ENCODE measurements at places on chromosomes 7 and 10. TPM values are rescaled to one million over a fixed set of nuclear protein-coding genes. Genes with fewer than 3 reads are reported as not detected.
A peak's percentile ranks its signal among the peaks of the same experiment; 100 is the strongest.

DNA sequence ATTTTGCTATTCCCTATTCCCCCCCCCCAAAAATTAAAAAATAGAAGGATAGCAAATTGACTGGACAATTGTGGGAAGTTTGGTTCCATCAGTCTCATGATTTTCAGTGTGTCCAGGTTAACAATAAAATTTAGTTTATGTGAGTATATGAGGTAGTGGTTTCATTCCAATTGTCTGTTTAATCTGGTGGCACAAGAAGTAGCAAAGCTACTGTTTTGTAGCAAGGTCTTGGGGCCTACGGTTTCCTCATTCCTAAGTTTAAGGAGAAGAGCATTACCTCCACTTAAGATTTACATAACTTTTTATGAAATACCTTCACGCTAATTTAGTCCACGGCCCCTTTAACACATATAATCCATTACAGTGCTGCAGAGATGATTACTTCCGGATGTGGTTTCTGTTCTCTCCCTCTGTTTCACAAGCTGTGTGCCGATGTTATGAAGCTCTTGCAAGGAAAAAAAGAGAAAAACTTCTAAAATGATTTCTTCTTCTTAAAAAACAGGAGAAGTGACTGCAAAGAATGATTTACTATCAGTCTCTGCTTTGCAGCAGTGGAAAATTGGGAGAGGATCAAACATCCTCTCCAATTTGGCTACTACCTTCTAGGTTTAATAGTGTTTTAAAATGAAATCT, 32.7 kb upstream of the NPVF start:
- peaks cover 25% of the 10 kb centered on the region for H3K4me1 ChIP-seq
- no peak overlapping the region for H3K27ac ChIP-seq
- H3K27me3 ChIP-seq, result peaks cover 2% of the 10 kb centered on the region
- no peaks in the 10 kb centered on the region for H3K36me3 ChIP-seq
- peak; percentile 15 for DNase-seq
- peak overlapping the region; percentile 41 for H3K4me3 ChIP-seq

- no peak overlapping the region for H3K27ac ChIP-seq
- DNase-seq, result no peak
- H3K27me3 ChIP-seq, result no peaks in the 10 kb centered on the region
- H3K4me3 ChIP-seq, result no peak overlapping the region
- no peaks in the 10 kb centered on the region for H3K4me1 ChIP-seq
- no peaks in the 10 kb centered on the region for H3K36me3 ChIP-seq
Measured at GRCh38 chr7:86748843-86749719, 105.4 kb downstream of the GRM3 start.

DNA sequence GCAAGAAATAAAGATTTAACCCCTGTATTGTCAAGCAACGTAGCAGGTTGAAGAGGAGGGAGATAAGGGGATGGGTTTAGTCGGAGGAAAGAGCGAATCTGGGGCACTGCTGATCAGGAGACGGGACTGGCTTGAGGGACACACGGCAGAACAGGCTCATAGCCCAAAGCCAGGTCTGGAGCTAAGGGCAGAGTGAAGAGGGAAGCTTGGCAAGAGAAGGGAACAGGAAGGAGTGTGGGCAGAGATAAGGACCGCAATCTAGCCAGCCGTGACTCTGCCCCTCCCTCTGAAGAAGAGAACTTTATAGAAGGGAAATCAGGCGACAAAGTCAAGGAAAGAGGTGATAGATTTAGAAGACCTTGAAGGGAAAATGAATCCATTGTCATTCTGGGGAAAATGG, 67.6 kb downstream of the CAV1 start:
- no peak for DNase-seq
- H3K36me3 ChIP-seq, result no peaks in the 10 kb centered on the region
- no peak overlapping the region for H3K27ac ChIP-seq
- peaks cover 22% of the 10 kb centered on the region for H3K4me1 ChIP-seq
- H3K27me3 ChIP-seq, result peaks cover 35% of the 10 kb centered on the region

- no peak for DNase-seq
- no peak overlapping the region for H3K27ac ChIP-seq
- H3K4me1 ChIP-seq, result no peaks in the 10 kb centered on the region
- H3K4me3 ChIP-seq, result no peak overlapping the region
- H3K27me3 ChIP-seq, result no peaks in the 10 kb centered on the region
Measured at GRCh38 chr7:81008901-81009300, 90.0 kb upstream of the SEMA3C start.

- no peaks in the 10 kb centered on the region for H3K27me3 ChIP-seq
- no peak overlapping the region for H3K27ac ChIP-seq
- H3K4me1 ChIP-seq, result peaks cover 8% of the 10 kb centered on the region
- DNase-seq, result no peak
- no peaks in the 10 kb centered on the region for H3K36me3 ChIP-seq
- H3K4me3 ChIP-seq, result no peak overlapping the region
Measured at GRCh38 chr10:15320522-15321203, 50.4 kb downstream of the FAM171A1 start.

- H3K4me1 ChIP-seq, result peaks cover 28% of the 10 kb centered on the region
- H3K4me3 ChIP-seq, result no peak overlapping the region
- H3K36me3 ChIP-seq, result peaks cover 19% of the 10 kb centered on the region
- H3K27ac ChIP-seq, result no peak overlapping the region
Measured at GRCh38 chr7:7815395-7815794, 97.0 kb upstream of the RPA3 start.

DNA sequence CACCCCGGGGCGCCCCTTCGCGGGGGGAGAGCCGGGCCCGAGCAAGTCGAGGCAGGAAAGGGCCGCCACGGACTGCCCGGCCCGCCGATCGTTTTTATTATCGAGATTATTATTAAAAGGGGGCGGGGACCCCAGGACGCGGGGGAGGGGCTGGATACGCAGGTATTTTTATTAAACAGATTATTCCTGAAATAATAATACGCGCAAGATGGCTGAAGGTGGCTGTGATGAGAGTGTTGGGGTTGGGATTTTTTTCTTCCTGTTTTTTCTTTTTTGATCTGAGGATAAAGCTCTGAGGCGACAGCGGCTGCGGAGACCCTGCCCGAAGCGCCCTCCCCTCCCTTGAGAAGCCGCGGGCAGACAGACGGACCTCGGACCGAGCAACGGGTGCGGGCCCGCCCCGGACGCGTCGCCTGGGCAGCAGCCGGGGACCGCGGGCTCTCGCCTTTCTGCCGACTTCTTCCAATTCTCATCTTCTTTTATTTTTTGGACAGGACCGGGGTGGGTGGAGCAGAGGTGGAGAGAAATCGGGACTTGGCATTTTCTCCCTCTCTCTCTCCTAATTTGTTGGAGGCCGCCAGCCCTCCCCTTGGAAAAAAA, 1.4 kb upstream of the TRIM8 start:
- no peaks in the 10 kb centered on the region for H3K27me3 ChIP-seq
- H3K36me3 ChIP-seq, result peaks cover 23% of the 10 kb centered on the region
- H3K4me1 ChIP-seq, result peaks cover 24% of the 10 kb centered on the region
- peak overlapping the region; percentile 93 for H3K27ac ChIP-seq
- H3K4me3 ChIP-seq, result peak overlapping the region; percentile 85

DNA sequence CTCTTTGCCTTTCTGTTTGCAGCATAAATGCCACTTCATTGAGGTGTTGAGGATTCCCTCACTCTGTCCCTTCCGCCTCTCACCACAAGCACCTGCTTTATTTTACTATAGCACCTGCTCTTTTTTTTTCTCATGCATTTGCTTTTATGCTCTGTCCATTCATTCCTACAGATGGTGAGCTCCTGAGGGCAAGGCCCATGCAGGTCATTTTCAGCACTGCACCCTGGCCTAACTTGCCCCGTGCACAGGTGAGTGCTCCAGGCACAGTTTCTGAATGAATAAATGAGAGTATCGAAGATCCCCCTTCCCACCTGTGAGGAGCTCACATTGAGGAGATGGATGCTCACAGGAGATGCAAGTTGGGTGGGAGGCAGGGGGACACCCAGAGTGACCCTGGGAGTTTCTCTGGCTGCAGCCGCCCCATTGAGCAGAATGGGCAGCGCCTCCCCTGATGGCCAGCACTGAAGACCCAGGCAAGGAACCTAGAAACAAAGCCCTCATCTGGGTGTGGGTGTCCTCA, 1.2 kb upstream of the AKR1E2 start:
- no peaks in the 10 kb centered on the region for H3K36me3 ChIP-seq
- H3K27me3 ChIP-seq, result peaks cover 32% of the 10 kb centered on the region
- H3K4me3 ChIP-seq, result no peak overlapping the region
- H3K27ac ChIP-seq, result no peak overlapping the region
- H3K4me1 ChIP-seq, result peaks cover 7% of the 10 kb centered on the region

The SGCE gene
- total RNA-seq, result 0.56 TPM

The GRM3 gene
- not detected for total RNA-seq

The ZNF117 gene
- 5.8 TPM for total RNA-seq

The GNAT3 gene
- not detected for total RNA-seq

The ERVW-1 gene
- total RNA-seq, result not detected

The CHAT gene
- total RNA-seq, result not detected

The MSMB gene
- not detected for total RNA-seq

The ASB10 gene
- not detected for total RNA-seq

All from activated CD8-positive, alpha-beta T cell treated with anti-CD3 and anti-CD28 coated beads for 36 hours (primary cell).